AG08395 (cell line): ENCODE measurements at places on chromosomes 11 and 22.
A peak's percentile ranks its signal among the peaks of the same experiment; 100 is the strongest.

- no peak for DNase-seq
Observed at GRCh38 chr11:87440076-87440770, 402.5 kb downstream of the TMEM135 start.

DNA sequence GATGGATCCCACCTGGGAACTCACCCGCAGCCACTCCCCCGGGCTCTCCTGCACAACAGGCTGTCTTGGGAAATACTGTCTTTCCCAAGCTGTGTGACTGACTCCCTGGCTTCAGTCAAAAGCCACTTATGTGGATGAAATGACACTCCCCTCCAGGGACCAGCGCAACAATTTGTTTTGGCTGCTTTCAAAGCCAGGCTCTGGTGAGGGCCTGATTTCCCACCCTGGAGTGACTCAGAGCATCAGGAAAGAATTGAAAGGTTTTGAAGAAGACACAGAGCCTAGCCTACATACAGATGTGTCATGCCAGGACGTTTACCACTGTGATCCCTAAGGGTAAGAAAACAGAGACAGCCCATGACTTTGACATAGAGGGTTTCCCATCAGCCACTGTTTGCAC is 550.5 kb downstream of the MIAT start:
- peak; percentile 81 for DNase-seq

GRCh38 chr11:975827-976226 is 50.2 kb downstream of the AP2A2 start:
- peak; percentile 78 for DNase-seq

GRCh38 chr11:122917311-122917710 is 34.8 kb downstream of the JHY start:
- no peak for DNase-seq

- no peak for DNase-seq
Observed at GRCh38 chr11:31796499-31797189, 14.5 kb downstream of the PAX6 start.

- DNase-seq, result no peak
Observed at GRCh38 chr22:31122196-31122531, 602 bp upstream of the INPP5J start.

DNA sequence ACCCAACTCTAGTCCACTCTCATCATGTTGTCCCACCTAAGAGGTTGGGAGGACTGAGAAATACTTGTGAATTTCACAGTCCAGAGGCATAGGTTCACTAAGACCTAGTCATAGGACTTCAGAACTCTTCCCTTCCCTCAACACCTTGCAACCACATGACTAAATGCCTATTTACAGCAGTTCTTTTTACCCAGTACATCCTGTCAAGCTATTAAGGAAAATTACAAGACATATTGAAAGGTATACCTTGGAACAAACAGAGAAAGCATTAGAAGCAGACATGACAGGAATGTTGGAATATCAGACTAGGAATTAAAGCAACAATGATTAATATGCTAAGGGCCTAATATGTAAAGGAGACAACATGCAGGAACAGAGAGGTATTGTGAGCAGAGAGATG is 563.8 kb upstream of the LRRC4C start:
- DNase-seq, result no peak

DNA sequence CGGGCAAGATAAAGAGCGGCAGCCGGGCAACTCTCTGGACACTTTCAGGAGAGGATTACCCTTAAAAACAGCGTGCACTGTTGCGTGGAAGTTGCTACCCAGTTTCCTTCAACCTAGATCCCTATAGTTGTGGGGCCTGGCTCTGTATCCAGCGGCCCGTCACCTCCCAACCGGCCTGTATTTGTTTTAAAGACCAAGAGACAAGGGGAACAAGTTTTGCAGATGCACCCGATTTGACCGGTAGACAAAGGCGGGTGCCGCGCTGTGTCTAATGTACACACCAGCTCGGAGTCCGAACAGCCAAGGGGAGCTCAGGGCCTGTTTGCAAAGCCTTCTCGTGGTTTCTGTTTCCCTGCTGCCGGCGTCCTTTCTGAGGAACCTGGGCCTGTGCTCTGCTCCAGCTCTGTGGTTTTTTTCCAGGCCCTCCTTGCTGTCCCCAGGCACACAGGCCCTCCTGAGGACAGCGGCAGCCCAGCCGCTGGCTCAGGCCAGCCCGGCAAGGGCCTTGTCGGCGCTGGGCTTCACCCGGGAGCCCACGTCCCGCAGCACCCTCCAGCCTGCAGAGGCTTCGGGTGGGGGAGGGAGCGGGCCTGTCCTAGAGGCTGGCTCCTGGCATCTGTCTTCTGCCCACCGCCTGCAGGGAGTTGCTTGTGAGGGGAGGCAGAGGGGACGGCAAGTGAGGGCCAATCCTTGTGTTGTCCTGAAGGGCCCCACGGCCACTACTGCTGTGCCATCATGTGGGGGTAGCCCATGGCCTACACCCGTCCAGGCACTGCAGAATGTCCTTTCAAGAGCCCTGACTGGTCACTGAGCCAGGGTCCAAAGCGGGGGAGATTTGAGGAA is 1.4 kb downstream of the TBX1 start:
- DNase-seq, result no peak

DNA sequence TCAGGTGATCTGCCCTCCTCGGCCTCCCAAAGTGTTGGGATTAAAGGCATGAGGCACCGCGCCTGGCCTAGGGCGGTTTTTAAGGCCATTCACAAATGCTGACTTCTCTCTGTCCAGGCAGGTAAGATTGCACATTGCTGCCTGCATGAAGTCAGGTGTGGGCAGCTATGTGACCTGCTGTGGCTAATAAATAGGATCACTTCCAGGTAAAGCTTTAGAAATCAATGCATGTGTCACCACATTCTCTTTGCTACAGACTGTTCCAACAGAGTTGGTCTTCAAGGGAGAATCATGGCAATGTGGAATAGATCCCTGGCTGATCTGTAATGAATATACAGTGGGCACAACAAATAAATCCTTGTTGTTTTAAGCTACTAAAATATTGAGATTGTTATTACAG is 260.3 kb upstream of the PITPNB start:
- no peak for DNase-seq

DNA sequence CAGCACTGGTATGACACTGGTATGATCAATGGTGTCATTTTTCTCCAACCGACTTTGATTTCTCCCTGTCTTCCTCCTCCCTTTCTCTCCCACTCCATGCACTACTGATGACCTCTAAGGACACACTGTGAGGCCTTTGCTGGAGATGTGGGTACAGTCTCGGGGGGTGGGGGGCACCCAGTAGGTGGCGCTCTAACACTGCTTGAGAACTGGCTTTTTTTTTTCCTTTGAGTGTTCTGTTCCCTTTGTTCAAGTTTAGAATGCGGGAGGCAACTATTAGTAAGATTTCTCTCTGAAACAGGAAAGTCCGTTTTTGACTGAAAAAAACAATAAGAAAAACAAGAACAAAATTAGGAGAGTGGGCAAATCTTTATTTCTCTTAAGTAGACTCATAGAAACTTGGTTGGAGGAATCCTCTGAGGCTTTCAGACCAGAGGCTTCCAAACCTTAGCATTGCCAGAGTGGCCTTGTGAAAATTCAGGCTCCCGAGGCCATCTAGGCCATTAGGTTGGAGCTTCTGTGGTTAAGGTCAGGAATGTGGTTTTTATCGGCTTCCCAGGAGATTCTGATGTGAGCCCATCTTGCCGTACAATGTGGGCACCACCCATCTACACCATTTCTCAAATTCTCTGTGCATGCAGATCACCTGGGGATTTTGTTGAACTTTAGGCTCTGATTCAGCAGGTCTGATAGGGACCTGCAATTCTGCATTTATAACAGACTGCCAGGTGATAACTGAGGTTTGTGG is 43.2 kb downstream of the PANX1 start:
- peak; percentile 79 for DNase-seq

DNA sequence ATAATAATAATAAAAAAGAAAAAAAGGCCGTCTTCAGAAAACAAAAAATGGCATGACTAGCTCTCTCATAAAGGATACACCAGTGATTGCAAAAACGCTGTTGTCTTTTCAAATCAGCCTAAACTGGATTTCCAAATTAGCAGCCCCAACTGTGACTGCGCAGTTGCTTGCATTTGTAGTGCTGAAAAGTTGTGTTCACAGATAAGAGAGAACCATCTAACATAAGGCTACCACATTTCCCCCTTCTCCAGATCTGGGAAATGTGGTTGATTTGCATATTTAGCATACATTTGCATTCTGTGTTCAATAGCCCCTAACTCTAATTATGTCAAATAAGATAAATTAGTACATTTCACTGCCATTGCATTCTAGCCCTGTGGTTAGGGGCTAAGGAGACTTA is 650.7 kb downstream of the OPCML start:
- no peak for DNase-seq

GRCh38 chr11:16078936-16079335 is 277.4 kb downstream of the SOX6 start:
- DNase-seq, result no peak

DNA sequence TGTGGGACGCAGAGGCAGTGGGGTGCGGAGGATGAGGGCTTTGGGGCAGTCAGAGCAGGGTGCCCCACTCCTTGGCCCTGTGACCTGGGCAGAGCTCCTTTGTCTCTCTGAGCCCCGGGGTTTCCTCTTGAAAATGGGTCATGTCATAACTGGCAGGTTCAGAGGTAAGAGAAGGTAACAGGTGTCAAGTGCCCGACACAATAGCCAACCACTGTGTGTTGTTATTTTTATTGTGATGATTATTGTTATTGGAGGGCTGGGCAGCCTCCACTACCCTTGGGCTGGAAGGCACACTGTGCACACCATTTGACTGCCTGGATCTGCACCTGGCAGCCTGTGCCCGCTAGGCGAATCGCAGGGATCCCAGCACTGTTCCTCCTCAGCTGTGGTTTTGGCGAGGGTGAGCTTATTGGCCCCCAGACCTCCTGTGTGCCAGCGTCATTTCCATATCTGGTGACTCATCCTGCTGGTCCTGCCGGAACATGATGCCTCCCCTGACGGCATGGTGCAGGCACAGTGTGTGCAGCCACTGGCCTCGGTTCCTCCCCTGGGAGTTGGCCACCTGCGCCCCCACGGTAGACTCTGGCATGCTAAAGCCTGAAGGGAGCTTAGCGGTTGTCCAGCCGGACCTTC is 15.4 kb upstream of the SOX10 start:
- no peak for DNase-seq

- no peak for DNase-seq
Observed at GRCh38 chr11:115644856-115645255, 140.6 kb upstream of the CADM1 start.
